ENCODE measurements at places on chromosomes 6 and 20.

GRCh38 chr6:126516411-126516810 lies 176.5 kb downstream of the CENPW start:
- no peak for DNase-seq

GRCh38 chr6:35166116-35166515 lies 25.0 kb upstream of the TCP11 start:
- no peak for DNase-seq

- no peak for DNase-seq
Observed at GRCh38 chr20:2507875-2508630, 662 bp downstream of the ZNF343 start.

- DNase-seq: peak; percentile 41
Observed at GRCh38 chr6:139881728-139882211, 507.3 kb upstream of the CITED2 start.

- DNase-seq: no peak
Observed at GRCh38 chr6:25682324-25682723, 30.3 kb downstream of the SCGN start.

DNA sequence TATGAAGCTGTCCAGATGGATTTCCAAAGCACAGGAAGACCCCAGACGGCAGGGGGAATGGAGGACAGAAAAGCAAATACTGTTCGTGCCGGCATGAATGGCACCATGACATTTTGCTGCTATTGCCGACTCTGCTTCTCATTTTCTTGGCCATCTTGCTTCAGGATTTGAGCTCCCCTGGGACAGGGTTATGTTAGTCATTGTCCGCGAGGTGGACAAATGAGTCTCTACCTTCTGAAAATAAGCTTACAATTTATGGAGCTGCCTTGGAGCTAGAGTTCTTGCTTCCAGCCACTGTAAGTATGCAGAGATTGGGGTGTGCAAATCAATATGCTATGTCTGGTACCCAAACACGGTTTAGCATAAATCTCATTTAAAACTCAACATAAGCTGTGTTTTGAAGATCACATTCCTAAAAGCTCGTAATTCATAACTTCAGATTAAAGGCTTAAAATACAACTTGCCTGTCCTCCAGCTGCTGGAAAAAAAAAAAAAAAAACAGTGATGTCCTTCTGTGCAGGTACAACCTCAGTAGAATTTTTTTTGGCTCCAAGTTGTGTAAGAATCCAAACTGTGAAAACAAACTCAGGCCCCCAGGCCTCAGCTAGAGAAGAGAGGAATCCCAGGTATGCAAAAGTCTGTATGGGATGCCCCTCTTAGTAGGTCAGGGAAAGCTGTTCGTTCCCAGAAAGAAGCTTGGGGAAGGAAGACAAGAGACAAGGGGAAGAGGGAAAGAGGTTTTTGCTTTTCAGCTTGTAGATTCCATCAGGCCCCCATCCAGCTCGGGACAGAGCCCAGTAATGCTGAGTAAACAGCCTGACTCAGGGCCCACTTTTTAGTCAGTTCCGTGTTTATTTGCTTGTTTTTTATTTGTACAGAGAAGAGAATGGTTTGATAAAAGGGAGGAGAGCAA lies 184.2 kb upstream of the FOXA2 start:
- DNase-seq: no peak

DNA sequence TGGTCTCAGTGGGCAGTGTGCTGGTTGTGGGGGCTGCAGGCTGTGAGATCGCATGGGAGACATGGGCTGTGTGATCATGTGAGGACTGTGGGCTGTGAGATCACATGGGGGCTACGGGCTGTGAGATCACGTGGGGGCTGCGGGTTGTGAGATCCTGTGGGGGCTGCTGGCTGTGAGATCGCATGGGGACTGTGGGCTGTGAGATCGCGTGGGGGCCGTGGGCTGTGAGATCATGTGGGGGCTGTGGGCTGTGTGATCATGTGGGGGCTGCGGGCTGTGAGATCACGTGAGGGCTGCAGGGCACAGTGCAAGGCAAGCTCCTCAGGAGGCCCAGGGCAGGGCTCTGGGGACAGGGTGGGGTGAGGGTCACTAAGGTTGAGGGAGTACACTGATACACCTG lies 140.5 kb upstream of the CST7 start:
- DNase-seq: no peak

DNA sequence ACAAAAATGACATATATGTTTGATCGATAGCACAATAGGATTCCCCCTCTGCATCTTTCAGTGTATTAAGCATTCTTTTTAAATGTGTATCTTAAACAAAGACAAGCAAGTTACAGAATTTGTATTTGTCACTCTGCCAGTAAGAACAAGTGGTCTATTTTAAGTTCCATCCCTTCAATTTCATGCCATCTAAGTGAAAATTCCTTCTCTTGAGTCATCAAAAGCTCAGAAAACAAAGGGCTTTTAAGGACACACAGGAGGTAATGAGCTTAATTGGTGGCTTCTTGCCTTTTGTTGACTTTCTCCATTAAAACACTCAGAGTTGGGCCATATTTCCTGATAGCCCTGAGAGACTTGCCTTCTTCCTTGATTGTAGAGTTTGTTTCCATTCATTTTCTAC lies 547.8 kb downstream of the TENT5A start:
- DNase-seq: no peak

DNA sequence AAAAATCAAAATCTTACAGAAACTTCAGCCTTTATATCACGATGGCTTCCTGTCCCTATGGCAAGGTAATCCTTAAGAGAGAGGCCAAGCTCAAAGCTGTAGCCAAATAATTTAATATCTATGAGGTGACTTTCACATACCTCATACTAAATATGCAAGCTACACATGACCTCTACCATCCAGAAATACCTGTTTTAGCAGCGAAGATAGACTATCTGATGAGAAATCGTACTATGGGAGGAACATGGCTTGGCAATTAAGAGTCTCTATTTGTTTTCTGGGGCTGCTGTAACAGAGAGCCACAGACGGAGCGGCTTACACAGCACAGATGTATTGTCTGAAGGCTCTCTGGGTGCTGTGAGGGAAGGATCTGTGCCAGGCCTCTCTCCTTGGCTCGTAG lies 31.0 kb upstream of the SALL4 start:
- no peak for DNase-seq

GRCh38 chr6:110786271-110786670 lies 29.0 kb downstream of the CDK19 start:
- no peak for DNase-seq

DNA sequence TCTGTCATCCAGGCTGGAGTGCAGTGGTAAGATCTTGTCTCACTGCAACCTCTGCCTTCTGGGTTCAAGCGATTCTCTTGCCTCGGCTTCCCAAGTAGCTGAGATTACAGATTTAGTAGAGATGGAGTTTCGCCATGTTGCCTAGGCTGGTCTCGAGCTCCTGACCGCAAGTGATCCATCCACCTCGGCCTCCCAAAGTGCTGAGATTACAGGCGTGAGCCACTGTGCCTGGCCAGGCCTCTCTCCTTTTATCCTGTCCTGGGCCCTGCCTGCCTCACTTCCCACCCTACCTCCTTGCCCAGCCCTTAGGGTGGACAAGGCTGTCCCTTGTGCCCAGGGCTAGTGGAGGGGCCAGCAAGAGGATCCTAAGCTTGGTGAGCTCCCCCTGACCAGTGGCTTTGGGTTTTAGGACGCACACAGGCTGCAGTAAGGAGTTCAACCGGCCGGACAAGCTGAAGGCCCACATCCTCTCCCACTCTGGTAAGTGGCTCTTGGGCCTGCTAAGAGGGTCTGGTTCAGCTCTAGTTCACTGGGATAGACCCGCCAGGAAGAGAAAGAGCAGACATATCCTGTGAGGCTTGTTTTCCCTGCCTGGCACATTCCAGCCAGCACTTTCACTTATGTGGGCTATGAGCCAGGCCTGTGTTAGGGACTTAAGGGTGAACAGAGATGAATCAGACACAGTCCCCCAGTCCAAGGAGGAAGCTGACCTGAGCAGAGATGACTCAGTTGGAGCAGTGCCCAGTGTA lies 21.9 kb upstream of the CHMP4B start:
- DNase-seq: no peak

- no peak for DNase-seq
Observed at GRCh38 chr20:57470666-57471495, 54.1 kb downstream of the CTCFL start.

GRCh38 chr6:38648629-38649028 lies 8.9 kb upstream of the BTBD9 start:
- DNase-seq: no peak

- no peak for DNase-seq
Observed at GRCh38 chr6:41555326-41556300, 9.4 kb downstream of the FOXP4 start.

DNA sequence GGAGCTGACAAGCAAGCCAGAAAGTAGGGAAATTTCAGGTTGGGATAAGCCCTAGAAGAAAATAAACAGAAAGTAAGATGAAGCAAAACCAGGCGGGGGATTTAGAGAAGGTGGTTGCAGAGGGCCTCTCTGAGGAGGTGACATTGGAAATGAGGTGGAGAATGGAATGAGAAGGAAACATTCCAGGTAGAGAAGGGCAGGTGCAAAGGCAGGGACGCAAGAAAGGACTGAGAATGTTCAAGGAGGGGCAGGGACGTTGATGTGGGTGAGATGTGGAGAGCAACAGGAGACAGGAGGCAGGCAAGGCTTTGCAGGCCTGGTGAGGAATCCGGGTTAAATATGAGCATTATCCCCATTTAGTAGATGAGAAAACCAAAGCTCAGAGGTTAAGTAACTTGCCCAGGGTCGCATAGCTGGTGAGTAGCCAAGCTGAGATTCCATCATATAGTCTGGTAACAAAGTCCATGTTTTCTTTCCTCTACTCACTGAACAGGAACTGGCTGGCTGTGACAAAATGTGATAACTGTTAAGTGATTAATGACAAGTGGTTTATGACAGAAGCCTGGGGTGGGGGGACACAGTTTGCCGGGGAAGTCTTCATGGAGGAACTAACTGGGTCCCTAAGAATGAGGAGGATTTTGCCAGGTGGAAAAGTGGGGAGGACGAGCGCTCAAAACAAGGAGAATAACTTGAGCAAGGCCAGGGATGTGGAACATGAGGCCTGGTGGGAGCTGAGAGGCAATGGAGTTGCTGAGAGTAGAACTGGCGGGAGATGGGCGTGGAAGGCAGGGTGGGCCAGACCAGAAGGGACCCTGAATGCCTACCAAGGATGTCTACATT lies 32.6 kb downstream of the MRPL14 start:
- DNase-seq: no peak

GRCh38 chr6:40551966-40552505 lies 35.1 kb downstream of the LRFN2 start:
- no peak for DNase-seq

GRCh38 chr6:8683204-8683603 lies 247.9 kb upstream of the SLC35B3 start:
- no peak for DNase-seq

- DNase-seq: no peak
Observed at GRCh38 chr6:162963861-162964260, 236.1 kb downstream of the PACRG start.

DNA sequence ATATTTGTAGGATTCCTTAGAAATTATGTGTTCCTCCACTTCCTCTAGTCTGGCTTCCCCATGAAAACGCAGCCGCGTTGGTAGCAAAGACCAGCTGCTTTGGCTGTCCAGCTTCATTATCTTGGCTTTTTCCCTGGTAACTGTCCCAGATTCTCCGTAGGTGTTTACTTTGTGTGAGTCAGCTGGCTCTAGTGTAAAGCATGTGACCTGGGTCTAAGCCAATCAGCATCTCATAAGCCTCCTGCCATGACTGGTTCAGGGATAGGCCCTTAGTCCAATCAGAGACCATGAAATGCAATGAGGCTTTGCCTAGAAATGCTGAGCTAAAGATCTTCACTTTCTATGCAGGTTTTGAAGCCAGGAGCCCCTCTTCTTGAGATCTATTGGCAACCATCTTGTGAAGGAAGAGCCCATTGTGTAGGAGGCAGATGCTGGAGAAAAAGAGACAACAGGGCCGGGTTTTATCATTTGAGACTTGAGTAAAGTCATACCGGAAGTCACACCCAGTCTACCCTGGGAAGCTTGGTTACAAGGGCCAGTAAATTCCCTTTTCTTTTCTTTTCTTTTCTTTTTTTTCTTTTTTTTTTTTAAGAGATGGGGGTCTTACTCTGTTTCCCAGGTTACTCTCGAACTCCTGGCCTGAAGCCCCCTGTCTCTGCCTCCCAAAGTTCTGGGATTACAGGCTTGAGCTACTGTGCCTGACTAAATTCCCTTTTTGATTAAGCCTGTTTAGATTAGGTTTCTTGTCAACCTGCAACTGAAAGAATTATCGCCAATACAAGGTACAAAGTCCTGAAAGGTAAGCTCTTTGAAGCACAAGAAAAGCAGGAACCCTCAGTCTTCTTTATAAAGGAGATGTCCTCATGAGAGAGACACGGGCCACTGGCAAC lies 256.5 kb upstream of the RREB1 start:
- DNase-seq: peak; percentile 16

GRCh38 chr20:1861347-1861976 lies 33.7 kb upstream of the SIRPA start:
- no peak for DNase-seq

DNA sequence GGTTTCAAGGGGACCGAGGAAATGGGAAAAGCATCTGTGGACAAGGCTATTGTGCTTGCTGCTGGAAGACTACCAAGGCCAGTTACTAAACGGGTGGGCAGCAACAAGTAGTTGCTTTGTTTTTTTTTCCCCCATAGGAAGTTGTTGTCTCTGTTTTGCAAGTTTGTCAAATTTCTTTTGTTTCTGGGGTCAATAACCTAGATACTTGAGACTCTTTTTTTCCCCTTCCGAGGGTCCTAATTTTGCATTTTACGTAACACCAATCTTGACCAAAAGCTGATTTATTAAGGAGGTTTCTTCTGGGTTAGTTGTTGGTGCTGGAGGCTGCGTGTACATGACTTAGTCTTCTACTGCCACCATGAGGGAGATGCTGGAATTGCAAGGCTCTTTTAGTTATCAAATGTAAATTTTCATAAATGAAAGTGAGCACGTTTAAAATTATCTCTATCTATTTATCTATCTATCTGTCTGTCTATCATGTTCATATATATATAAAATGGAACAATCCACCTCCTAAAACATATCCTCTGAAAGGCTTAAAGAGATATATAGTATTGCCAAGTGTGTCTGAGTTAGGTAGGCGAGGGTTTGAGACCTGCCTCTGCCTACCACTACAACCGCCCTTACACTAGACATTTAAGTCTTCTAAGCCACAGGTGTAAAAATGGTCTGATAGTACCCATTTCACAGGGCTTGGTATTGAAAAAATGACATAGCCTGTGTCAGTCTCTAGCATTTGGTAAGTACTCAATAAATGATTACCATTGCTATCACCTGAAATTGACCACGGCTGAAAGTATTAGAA lies 60.2 kb downstream of the GCLC start:
- DNase-seq: peak; percentile 75

GRCh38 chr6:89410231-89410761 lies 1.8 kb downstream of the RRAGD start:
- DNase-seq: no peak
